B cell (primary cell): ENCODE measurements at places on chromosomes 11 and 22. TPM values are rescaled to one million over a fixed set of nuclear protein-coding genes. Genes with fewer than 3 reads are reported as not detected.

DNA sequence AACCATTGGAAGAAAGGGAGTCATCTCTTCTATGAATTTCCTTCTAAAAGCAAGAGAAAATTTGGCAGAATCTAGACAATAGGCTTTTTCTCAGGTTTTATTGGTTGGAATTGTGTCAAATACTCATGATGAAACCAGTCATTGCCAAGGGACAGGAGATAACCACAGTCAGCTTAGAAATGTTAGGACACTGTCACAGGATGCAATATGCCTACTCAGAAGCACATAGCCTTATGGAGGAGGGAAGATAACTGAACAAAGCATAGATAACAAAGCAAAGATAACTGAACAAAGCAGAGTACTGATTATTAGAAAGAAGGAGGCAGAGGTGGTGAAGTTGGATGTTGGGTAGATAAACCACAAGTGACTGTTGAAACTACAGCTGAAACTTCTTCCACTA, 303.5 kb upstream of the PDGFD start:
- no peak for DNase-seq

Gene MYRF
- 0.27 and 0.34 TPM in 2 replicates for total RNA-seq

Gene PKNOX2
- not detected in 2 replicates for total RNA-seq

Gene WBP2NL
- 10.1 and 10.4 TPM in 2 replicates for total RNA-seq

GRCh38 chr11:30863209-30863608, 277.1 kb upstream of the MPPED2 start:
- DNase-seq = no peak

Gene IL17RA
- 22.4 and 24.6 TPM in 2 replicates for total RNA-seq

DNA sequence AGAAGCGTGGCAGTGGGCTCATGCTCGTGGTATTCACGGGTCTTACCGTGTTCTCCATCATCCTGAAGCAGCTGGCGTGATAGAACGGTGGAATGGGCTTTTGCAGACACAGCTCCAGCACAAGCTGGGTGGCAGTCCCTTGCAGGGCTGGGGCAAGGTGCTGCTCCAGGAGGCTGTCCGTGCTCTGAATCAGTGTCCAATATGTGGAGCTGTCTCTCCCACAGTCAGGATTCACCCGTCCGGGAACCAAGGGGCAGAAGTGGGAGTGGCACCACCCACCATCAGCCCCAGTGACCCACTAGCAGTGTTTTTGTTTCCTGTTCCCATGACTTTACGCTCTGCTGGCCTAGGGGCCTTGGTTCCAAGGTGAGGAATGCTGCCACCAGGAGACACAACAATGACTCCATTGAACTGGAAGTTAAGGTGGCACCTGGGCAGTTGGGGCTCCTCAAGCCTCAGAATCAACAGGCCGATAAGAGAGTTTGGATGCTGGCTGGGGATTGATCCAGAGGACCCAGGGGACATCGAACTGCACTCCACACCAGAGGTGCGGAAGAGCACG, 16.9 kb upstream of the CD81 start:
- DNase-seq = no peak
